Effector CD4-positive, alpha-beta T cell (primary cell): ENCODE measurements at places on chromosomes 1 and 21.

DNA sequence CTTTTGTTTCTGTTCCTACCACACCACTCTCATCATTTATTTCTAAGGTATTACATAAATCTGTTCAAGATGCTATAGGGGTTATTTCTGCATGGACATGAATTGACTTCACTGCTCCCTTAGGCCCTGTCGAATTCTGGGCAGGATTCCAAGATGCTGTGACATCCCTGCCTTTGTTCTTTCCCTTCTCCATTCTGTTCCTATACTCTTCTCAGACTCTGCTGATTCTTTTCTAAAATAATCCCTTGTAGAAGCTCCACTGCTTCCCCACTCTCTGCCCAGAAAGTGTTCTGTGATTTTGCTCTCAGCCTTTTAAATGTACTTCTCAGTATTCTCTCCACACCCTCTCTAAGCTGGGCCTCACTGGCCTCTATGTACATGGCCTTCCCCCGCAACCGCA, 99.2 kb downstream of the PHTF1 start:
- no peak for DNase-seq

DNA sequence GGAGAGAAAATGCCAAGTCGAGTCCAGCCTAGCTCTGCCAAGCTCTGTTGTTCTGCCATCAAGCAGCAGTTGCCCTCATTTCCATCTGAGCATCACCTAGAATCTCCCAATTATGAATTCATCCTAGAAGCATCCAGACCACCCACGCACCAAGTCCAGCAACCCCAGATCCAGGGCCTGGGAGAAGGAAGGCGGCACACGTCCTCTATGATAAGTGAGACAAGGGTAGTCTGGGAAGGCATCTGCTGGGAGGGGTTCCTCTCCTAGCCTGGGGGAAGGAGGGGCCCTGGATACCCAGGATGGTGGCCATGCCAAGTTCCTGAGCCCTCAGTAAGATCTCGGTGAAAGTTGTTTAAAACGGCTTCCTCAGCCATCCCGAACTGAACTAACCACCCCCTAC, 70.7 kb downstream of the VWA5B1 start:
- DNase-seq = no peak

- DNase-seq = no peak
Measured at GRCh38 chr1:36559061-36559460, 76.3 kb upstream of the CSF3R start.

GRCh38 chr1:56797065-56797685, 22.0 kb downstream of the FYB2 start:
- DNase-seq = no peak

GRCh38 chr1:117541003-117541402, 64.8 kb upstream of the TENT5C start:
- no peak for DNase-seq

DNA sequence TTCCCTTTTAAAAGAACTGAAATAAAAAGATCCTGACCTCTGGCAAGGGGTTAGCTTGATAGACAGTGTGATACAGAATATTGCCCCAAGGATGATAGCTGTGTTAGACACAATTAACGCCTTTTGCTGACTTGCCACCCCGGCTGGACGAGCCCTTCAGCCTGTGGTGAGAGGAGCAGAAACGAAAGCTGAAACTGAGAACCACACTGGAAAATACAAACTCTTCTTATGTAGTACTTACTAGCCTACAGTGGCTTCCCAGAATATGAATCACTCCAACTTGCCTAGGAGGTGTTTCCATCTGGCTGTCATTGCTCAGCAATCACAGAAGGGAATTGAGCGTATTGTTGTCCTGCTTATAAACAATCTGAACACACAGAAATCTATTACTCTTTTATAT, 22.9 kb downstream of the SAMSN1 start:
- no peak for DNase-seq

GRCh38 chr1:203797948-203798655, 2.7 kb downstream of the ZBED6 start:
- DNase-seq = no peak

- DNase-seq = no peak
Measured at GRCh38 chr1:45327644-45328515, 1.2 kb downstream of the HPDL start.
